ENCODE measurements at places on chromosomes 16 and 17.

GRCh38 chr17:74961657-74962350, 10.8 kb downstream of the HID1 start:
- peak; percentile 87 for DNase-seq

- DNase-seq = no peak
Observed at GRCh38 chr17:55286681-55287589, 22.2 kb downstream of the HLF start.

- peak; percentile 8 for DNase-seq
Observed at GRCh38 chr17:12041312-12041711, 20.6 kb downstream of the MAP2K4 start.

GRCh38 chr17:56594320-56595107, 1.0 kb downstream of the NOG start:
- DNase-seq = peak; percentile 26

- no peak for DNase-seq
Observed at GRCh38 chr16:81863630-81864352, 84.7 kb downstream of the PLCG2 start.

DNA sequence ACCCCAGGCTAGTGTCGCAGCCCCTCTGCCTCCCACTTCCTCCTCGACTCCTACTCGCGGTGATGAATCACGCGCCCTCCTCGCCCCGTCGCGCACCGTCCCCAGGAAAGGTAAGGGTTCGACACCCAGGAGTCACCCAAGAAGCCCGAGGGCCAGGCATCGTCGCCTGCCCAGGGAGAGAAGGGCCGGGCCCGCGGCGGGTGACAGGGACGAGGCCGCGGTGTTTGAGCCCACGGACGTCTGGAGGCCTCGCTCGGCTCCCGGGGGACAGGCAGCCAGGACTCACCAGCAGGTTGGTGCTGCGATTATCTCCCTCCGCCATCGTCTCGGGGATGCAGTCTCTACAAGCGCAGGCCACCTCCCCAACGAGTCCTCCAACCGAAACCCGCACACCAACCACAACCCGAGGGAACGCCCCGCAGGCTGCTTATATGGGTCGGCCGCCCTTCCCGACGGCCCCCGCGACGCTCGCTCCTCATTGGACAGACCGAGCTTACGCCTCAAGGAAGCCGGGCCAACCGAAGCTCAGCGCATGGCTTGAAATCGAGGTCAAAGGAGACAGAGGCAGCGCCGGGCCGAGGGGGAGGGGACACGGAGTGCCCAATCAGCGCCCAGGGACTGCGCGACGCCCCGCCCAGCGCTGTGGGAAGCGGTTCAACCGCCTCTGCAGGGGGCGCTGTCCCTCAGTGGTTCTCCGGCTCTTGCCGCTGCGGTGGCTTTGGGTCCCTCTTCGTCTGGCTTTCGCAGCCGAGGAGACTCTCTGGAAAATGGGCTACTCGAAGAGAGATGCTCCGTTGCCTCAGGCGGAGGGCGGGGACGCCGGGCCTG, at the start of gene ARL6IP1:
Gene ARL6IP1 (minus strand): TSS at position 405 of the 828 bp plus-strand sequence. CDS start 83 bp downstream, at position 322.
- DNase-seq = peak; percentile 100

- DNase-seq = peak; percentile 65
Observed at GRCh38 chr17:8300627-8301242, 5.5 kb upstream of the SLC25A35 start.

DNA sequence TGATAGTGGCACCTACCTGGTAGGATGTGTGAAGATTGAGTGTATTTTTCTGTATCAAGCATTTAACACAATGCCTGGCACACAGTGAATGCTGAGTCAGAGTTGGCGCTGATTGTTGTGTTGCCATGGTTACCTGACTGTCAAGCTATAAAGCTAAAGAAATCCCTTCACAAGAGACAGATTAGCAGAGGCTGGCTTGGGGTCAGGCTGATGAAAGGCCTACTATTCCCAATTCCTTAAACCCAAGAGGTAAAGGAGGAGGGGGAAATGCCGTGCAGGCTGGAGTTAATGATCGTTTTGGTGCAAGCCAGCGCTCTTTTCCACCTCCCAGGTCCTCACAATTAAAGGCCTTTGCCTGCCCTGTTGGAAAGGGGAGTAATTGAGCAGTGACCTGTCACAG, 5.9 kb downstream of the CLEC19A start:
- no peak for DNase-seq

DNA sequence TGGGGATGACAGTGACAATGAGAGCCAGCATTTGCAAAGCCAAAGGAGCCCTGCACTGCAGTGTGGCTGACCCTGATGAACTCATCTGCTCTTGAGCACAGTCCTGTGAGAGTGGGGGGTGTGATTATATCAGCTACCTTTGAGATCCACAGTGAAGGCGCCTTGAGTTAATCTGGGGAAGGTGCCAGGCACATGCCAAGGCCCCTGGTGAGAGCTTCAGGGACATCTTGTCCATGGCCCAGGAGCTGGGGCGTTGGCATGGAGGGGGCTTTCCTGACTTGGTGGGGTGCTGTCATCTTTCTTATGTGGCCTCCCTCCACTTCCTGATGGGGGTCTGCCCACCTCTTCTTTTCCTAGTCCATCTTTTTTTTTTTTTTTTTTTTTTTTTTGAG, 86.5 kb downstream of the SNX29 start:
- no peak for DNase-seq

GRCh38 chr16:12907670-12908233, 6.4 kb downstream of the SHISA9 start:
- DNase-seq = peak; percentile 21

DNA sequence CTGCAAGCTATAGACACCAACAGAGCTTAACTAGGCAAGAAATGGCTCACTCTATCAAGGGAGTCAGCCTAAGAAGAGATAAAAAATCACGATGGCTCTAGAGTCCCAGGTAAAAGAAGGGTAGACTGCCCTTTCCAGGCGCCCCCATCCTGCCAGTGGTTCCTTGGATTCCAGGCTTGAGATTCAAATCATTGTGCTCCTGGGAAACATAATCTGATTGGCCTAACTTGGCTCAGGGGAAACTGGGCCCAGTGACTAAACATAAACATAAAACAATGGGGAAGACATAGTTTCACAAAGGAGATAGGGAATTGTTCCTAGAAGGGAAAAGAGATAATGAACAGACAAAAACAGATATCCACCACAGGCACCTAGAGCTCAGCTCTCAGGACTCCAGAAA, 56.4 kb downstream of the ZNF18 start:
- no peak for DNase-seq

DNA sequence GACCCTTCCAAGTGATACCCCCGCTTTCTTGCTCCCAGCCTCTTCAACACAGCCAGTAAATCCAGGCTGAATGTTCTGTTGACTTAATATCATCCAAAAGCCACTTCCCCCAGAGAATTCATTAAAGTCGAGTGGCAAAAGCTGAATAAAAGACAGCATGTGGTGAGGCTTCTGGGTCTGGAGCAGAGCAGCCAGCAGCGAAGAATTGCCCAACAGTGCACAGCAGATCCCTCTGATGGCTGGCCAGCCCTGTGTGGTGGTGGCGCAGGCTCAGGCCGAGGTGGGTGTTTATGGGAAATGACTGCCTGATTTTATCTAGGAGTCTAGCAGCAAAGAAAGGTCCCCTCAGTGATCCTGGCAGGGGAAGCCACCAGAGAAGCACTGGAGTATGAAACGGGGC, 30.3 kb upstream of the RCVRN start:
- no peak for DNase-seq

DNA sequence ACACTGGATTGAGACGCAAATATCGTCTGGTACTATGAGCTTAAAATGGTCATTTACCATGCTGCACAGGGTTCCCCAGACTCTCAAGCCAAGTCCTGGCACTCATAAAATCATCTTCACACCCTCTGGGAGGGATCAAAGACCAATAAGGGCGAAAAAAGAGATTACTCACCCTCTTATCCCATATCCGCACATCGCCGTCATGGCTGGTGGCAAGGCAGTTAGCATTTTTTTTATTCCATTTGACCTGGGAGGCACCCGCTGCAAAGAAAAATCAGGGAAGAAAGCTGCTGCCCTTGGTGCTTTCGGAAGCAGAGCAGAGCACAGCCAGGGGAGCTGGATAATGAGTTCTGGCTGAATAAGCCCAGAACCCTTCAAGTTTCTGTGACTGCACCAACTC, 42.4 kb downstream of the WDR59 start:
- no peak for DNase-seq

GRCh38 chr17:46982577-46982976, 3.5 kb upstream of the RPRML start:
- DNase-seq = no peak

DNA sequence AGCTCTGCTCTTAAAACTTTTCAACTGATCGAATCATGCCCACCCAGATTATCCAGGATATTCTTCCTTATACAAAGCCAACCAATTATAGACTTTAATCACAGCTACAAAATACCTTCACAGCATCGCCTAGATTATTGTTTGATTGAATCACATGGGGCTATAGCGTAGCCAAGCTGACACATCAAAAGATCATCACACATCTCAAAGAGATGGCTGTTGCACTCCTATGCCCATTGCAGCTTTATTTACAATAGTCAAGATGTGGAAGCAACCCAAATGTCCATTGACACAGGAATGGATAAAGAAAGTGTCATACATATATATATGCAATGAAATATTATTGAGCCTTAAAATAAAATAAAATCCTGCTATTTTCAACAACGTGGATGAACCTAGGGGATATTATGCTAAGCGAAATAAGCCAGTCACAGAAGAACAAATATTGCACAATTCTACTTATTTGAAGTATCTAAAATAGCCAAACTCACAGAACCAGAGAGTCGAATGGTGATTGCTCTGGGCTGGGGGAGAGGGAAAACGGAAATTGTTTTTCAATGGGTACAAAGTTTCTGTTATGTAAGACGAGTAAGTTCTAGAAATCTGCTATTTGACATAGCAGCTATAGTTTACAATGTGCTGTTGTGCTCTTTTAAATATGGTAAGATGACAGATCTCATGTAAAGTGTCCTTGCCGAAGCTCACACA, 60.9 kb upstream of the ERCC4 start:
- DNase-seq = no peak

DNA sequence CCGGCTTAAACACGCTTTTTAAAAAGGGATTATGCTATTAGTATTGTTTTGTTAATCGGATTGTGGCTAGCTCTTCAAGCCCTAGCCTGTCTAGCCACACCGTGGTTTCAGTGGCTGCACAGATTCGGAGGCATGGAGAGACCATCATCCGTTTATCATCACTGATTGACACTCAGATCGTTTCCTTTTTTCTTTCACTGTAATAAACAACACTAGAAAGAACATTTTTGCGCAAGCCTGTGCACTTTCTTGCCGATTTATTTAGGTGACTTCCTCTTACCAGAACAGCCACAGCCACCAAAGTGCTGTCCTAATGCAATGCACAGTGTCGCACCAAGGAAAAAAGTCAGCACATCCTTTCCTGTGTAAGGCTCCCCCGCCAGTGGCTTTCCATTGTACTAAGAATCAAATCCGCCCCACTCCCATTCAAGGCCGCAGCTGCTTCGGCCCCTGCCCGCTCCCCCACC, 78.2 kb downstream of the CRISPLD2 start:
- no peak for DNase-seq

GRCh38 chr17:19312406-19312805, 50.1 kb downstream of the B9D1 start:
- DNase-seq = no peak
